ENCODE measurements at places on chromosomes 3 and 15.
A peak's percentile ranks its signal among the peaks of the same experiment; 100 is the strongest.

DNA sequence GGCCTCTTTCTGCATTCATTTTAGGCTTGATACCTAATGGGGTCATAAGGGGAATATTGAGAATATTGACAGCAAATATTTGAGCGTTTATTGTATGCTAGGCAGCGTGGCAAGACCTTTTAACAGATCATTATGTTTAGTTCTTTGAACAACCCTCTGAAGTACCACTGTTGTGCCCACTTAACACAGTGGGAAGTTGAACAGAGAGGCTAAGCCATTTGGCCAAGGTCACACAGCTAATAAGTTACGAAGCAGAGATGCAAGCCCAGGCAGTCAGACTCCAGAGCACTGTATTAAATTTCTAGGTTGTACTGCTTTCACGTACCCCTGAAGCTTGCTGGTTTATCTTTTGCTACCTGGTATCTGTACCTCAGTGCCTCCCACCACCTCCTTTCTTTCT lies 1.1 kb downstream of the RAB7A start:
- H3K36me3 ChIP-seq: peaks cover 4% of the 10 kb centered on the region
- no peak for DNase-seq
- H3K4me1 ChIP-seq: peaks cover 42% of the 10 kb centered on the region
- no peaks in the 10 kb centered on the region for H3K27me3 ChIP-seq

GRCh38 chr15:68229386-68230156 lies at the start of gene CLN6:
CLN6 (minus strand) TSS chr15:68229728; CDS start chr15:68229584, 144 bp downstream.
- no peaks in the 10 kb centered on the region for H3K36me3 ChIP-seq
- peak within 1 kb of the TSS; percentile 86 for H3K27ac ChIP-seq
- DNase-seq: peak; percentile 90
- H3K27me3 ChIP-seq: no peaks in the 10 kb centered on the region

GRCh38 chr3:45864760-45865519 lies 21.4 kb upstream of the CCR9 start:
- no peak overlapping the region for H3K27ac ChIP-seq
- H3K27me3 ChIP-seq: no peaks in the 10 kb centered on the region
- H3K4me3 ChIP-seq: no peak overlapping the region
- no peaks in the 10 kb centered on the region for H3K36me3 ChIP-seq

GRCh38 chr3:63876260-63876659 lies 12.6 kb downstream of the ATXN7 start:
- DNase-seq: no peak
- H3K27ac ChIP-seq: no peak overlapping the region
- H3K4me1 ChIP-seq: peaks cover 49% of the 10 kb centered on the region
- H3K36me3 ChIP-seq: no peaks in the 10 kb centered on the region

- no peak for DNase-seq
- no peak overlapping the region for H3K27ac ChIP-seq
- H3K36me3 ChIP-seq: no peaks in the 10 kb centered on the region
- no peak overlapping the region for H3K4me3 ChIP-seq
- no peaks in the 10 kb centered on the region for H3K4me1 ChIP-seq
These were observed 523.2 kb upstream of the GOLIM4 start for GRCh38 chr3:168618827-168619470.

DNA sequence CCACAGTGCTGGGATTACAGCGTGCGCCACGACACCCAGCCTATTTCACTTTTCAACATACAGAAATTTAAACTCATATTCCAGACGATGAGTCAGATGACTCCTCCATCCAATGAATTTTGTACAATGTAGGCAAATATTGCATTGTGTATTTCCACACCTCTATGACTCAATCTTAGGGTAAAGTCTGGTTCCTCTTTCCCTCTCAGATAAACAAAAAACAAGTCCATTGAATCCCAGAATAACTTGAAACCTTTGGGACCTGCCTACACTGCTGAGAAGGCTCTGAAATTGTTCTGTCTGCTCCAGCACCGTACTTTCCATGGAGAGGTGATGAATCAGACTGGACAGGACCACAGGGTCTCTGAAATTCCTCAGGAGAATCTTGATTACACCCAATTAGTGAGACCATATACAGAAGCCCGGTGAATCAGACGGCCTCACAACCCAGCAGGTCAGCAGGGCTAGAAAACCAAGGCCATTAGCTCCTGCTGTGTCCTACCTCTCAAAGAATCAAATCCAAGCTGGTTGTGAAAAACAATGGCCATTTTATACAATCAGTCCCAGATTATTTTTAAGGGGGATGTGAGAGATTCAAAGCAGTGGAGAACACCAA lies 112.6 kb downstream of the ERC2 start:
- no peaks in the 10 kb centered on the region for H3K36me3 ChIP-seq
- no peaks in the 10 kb centered on the region for H3K27me3 ChIP-seq
- no peak for DNase-seq
- H3K4me3 ChIP-seq: no peak overlapping the region

DNA sequence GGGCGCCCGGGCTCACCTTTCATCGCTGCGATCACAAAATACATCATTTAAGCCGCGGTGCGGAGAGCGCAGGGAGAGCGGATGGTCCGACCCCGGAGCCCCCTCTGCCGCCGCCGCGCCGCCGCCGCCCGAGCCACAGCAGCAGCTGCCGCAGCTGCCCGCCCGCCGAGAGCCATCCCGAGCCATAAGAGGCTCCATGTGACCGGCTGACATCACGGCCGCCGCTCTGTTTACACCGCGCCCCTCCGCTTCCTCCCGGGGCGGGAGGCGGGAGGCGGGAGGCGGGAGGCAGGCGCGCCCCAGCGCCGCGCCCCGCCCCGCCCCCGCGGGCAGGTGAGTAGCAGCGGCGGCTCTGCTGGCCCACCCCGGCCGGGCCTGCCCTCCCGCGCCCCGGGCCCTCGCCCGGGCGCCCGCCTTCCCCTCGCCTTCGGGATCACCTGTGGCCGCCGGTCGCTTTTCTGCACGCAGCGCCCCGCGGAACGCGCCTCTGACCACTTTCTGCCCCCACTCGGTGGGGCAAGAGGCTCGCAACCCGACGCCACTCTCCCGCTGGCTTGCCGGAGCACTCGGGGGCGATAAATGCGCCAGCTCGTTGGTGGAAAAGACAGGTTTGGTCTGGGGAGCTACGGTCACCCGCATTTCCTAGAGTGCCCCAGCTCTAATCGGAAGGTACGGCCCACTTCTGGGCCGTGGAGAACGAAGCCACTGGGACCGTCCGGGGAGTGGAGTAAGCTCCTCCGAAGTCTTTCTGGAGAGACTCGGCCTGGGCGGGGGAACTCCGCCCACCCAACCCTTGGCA lies 113.6 kb upstream of the ICE2 start:
- H3K27ac ChIP-seq: peak overlapping the region; percentile 99
- DNase-seq: peak; percentile 94

- H3K36me3 ChIP-seq: peaks cover 30% of the 10 kb centered on the region
- no peak overlapping the region for H3K4me3 ChIP-seq
- H3K4me1 ChIP-seq: no peaks in the 10 kb centered on the region
- DNase-seq: no peak
These were observed 218.6 kb upstream of the LRRFIP2 start for GRCh38 chr3:37392957-37393356.

DNA sequence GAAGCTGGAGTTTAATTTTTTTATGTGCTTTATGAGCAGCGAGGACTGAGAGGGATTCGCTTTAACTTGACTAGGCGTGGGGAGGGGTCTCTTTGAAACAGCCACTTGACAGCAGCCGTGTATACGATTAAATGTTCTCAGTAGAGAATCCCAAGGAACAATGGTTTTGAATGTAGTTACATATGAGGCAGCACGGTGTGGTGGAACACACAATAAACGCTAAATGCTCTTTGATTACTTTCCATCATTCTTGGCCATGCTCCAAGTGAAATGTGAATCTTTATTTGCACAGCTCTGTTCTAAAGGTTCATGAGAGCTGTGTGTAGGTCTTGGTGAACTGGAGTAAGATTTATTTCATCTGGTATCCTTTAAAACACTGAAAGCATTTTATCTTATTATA lies 251.4 kb upstream of the TGFBR2 start:
- no peak overlapping the region for H3K27ac ChIP-seq
- no peaks in the 10 kb centered on the region for H3K27me3 ChIP-seq
- DNase-seq: no peak
- H3K36me3 ChIP-seq: no peaks in the 10 kb centered on the region

DNA sequence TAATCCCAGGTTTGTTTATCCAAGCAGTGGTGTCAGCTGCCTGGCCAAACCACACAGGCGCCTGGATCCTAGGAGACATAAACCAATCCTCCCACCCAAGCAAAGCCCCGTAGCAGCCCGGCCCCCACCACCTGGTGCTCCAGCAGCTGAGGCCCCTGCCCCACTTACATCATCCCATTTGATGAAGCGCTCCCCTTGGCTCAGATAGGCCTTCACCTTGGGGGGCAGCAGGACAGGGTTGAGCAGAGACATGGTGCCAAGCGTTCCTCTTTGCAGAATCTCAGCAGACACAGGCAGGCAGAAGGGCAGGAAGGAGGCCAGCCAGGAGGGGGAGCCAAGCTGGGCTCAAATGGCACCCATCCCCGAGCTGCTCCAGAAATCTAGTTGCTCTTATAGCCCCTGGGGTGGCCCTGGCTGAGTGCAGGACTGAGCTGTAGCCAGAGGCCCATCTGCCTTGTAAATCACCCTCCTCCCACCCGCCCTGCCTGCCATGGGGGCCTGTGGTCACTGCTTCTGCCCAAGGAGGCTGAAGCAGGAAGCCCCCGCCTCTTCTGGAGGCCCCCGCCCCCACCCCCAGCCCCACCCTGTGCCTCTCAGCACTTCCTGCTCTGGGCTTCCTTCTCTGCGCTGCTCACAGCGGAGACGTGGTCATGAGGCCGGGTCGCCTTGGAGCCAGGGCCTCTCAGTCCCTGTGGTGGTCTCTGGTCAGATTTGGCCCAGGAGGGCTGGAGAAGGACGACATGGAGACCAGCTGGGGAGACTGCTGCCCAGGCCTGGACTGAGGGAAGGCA lies at the start of gene PLCB2:
PLCB2 (minus strand) TSS at position 515 of the 791 bp plus-strand sequence; CDS start at position 252, 263 bp downstream.
- no peak within 1 kb of the TSS for H3K27ac ChIP-seq
- H3K4me3 ChIP-seq: peak within 1 kb of the TSS; percentile 43
- no peaks in the 10 kb centered on the region for H3K36me3 ChIP-seq
- no peaks in the 10 kb centered on the region for H3K27me3 ChIP-seq
- peak; percentile 69 for DNase-seq

Data from psoas muscle (tissue), 8 donors.